Neural progenitor cell (in vitro differentiated cells): ENCODE measurements at places on chromosomes 7 and 10. TPM values are rescaled to one million over a fixed set of nuclear protein-coding genes. Genes with fewer than 3 reads are reported as not detected.
A peak's percentile ranks its signal among the peaks of the same experiment; 100 is the strongest.

DNA sequence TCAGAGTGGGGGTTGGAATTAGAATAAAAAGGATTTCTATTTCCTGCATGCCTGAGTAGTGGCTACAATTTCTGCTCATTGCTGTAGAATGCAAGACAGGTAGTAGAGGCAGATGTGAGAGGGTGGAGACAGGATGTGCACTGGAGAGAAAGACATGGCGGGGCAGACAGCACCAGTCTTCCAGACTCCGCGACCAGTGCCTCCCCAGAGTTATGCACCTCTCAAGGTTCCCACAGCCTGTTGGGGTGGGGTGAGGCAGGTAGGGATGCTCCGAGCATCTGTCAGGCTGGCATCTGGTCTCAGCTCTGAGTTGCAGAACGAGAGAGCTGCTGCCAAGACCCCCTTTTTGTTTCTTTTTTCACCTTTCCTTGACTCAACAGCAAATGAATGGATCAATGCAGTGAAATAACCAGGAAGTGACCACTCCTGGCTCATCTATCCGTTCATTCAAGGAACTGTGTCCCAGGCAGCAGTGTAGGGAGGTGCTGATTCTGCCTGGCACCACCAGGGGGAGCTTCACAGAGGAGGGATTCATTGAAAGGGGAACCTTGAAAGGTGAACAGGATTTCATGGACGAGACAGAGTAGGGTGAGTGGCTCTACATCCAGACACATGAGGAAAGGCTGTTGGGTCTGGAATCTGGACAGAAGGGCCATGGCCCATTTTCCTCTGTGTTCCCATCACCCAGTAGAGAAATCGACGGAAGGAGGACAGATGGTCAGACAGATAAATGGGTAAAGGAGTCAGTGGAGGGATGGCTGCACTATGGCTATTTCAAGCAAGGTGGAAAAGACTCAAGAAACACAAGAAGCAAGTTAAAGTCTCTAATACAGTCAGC, 17.2 kb upstream of the SLC18A3 start:
- DNase-seq: peak; percentile 77
- no peaks in the 10 kb centered on the region for H3K36me3 ChIP-seq
- no peaks in the 10 kb centered on the region for H3K27me3 ChIP-seq
- no peaks in the 10 kb centered on the region for H3K4me1 ChIP-seq
- no peak overlapping the region for H3K27ac ChIP-seq

- peaks cover 14% of the 10 kb centered on the region for H3K4me1 ChIP-seq
- H3K36me3 ChIP-seq: no peaks in the 10 kb centered on the region
- peaks cover 44% of the 10 kb centered on the region for H3K27me3 ChIP-seq
These were observed 2.2 kb downstream of the ANXA11 start for GRCh38 chr10:80202934-80203834.

GRCh38 chr7:134902058-134902457, 84.2 kb upstream of the AGBL3 start:
- no peak overlapping the region for H3K4me3 ChIP-seq
- peaks cover 9% of the 10 kb centered on the region for H3K4me1 ChIP-seq
- DNase-seq: no peak
- no peaks in the 10 kb centered on the region for H3K27me3 ChIP-seq

DNA sequence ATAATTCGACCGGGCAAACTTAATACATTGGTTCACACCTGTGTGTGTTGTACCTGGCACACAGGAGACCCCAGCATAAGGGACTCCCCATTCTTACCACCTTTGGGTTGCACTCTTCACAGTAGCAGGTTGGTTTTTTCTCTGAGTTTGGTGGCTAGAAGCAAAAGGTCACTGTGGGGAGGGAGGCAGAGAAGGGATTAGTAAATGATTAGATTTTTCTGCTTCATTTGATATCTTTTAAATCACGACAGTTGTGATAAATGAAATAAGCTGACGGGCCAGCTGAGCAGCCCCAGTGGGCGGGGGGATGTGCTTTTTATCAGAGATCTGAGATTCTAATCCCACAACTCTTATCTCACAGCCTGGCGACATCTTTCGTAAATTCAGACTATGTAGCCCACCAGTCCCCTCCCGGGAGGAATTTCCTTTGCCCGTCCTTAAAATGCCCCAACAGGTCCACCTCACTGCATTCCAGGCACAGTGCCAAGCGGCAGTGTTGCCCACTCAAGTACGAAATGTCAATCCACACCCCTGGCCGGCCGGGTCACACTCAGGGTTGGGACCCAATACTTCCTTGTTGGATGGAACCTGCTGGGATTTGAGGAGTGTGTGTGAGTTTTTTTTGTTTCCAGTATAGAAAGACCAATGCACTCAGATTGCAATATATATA, 10.5 kb upstream of the KCP start:
- peaks cover 28% of the 10 kb centered on the region for H3K27me3 ChIP-seq
- peak overlapping the region; percentile 6 for H3K4me3 ChIP-seq
- H3K4me1 ChIP-seq: peaks cover 23% of the 10 kb centered on the region
- no peaks in the 10 kb centered on the region for H3K36me3 ChIP-seq

DNA sequence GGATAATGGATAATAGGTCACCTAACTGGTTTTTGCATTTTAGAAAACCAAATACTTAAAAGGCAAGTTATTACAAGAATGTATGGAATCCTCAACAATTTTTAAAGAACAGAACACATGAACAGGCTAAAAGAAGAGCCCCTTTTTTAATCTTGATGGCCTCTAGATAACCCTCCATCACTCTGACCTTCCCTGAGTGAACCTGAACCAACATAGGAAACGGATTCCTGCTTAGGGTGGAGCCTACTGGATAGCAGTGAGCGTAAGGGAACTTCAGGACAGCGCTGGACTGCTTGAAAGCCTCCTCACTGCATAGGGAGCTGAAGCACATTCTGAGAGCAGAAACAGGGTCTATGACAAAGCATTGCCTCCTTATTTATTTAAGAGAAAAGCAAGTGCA, 20.5 kb downstream of the TRPV5 start:
- no peak overlapping the region for H3K27ac ChIP-seq
- no peaks in the 10 kb centered on the region for H3K27me3 ChIP-seq
- H3K4me1 ChIP-seq: no peaks in the 10 kb centered on the region
- DNase-seq: no peak

DNA sequence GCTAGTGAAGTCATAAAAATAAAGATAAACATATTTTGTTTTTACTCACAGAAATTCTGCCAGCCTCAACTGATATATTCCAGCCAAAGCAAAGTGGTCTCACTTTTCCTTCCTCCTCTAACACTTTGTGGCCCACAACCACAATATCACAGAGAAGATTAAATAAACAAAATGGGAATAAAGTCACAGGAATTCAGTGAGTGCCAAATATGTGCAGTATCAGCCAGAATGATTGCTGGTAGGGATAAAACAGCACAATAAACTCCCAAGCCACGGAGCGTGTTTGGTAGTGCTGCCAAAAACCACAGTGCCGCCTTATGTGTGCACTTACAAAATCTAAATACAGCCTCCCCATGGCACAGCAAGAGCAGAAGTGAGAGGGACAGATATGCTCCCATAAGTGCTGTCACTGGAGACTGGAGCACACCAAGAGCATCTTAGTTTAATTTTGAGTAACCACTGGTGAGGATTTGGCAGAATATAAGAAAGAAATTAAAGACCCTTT, 155.8 kb downstream of the POM121L12 start:
- H3K4me3 ChIP-seq: no peak overlapping the region
- H3K27ac ChIP-seq: no peak overlapping the region
- no peaks in the 10 kb centered on the region for H3K4me1 ChIP-seq
- H3K36me3 ChIP-seq: no peaks in the 10 kb centered on the region
- no peak for DNase-seq

GRCh38 chr10:16341637-16342036, 95.2 kb upstream of the PTER start:
- no peak overlapping the region for H3K4me3 ChIP-seq
- no peak overlapping the region for H3K27ac ChIP-seq
- no peaks in the 10 kb centered on the region for H3K27me3 ChIP-seq
- H3K4me1 ChIP-seq: no peaks in the 10 kb centered on the region
- H3K36me3 ChIP-seq: no peaks in the 10 kb centered on the region
- no peak for DNase-seq

- H3K36me3 ChIP-seq: no peaks in the 10 kb centered on the region
- DNase-seq: peak; percentile 85
- H3K27ac ChIP-seq: no peak overlapping the region
These were observed 7.7 kb upstream of the ADGRA1 start for GRCh38 chr10:133079836-133080682.

GRCh38 chr7:45211066-45211465, 53.5 kb downstream of the RAMP3 start:
- H3K27ac ChIP-seq: no peak overlapping the region
- peaks cover 25% of the 10 kb centered on the region for H3K27me3 ChIP-seq
- H3K4me1 ChIP-seq: peaks cover 3% of the 10 kb centered on the region
- no peak for DNase-seq
- no peaks in the 10 kb centered on the region for H3K36me3 ChIP-seq

DNA sequence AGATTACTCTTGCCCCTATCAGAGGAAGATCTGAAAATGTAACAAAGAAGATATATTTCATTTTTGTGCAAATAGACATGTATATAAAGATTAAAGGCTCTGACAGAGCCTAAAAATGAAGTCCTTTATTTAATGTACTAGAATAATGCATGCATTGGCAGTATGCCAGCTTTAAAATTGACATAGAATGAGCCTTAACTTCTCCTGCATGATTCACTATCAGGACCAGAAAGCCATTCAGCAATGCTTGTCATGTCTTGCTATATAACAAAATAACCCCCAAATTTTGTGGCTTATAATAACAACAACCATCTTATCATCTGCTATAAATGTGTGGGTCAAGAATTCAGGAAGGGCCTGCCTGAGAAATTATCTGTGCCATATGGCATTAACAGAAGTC, 411.9 kb downstream of the GRM8 start:
- H3K27me3 ChIP-seq: no peaks in the 10 kb centered on the region
- peaks cover 16% of the 10 kb centered on the region for H3K4me1 ChIP-seq
- H3K27ac ChIP-seq: no peak overlapping the region
- H3K36me3 ChIP-seq: no peaks in the 10 kb centered on the region
- DNase-seq: no peak

DNA sequence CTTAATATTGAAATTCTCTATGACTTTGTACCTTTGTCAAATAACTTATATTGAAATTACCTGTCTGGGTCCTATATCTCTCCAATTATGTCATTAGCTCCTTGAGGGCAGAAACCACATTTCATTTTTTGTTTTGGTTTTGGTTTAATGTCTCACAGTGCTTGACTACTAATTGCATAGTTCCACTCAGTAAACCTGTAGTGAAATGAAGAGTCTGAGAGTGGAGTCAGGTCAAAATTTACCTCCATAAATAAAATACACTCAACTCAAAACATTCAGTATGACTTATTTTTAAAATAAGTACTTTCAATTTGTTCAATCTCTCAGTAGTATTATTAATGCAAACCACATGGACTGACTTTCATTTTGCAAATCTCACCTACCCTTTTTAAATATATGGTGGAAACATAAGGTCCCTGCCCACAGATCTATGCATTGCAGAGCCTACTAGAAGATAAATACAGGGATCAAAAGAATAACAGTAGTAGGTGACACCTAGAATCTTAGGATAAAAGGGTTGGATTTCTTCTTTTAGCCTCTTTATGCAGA, 32.5 kb downstream of the PDE1C start:
- no peaks in the 10 kb centered on the region for H3K4me1 ChIP-seq
- DNase-seq: no peak
- H3K4me3 ChIP-seq: no peak overlapping the region
- no peaks in the 10 kb centered on the region for H3K36me3 ChIP-seq

DNA sequence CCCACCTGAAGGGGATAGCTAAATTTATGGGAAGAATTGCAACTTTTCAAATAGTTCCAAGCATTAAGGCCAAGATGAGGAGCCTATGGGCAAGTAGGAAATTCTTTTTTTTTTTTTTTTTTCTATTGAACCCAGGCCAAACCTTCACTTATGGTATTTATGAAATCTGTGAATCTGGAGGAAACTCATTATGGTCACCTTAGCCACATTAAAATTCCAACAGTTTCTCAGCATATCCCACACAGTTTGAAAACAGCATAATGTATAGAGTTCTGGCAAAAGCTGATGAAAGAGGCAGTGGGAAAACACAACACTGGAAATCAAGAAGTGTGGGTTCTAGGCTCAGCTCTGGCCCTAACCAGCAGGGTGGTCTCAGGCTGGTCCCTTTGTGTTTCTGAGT, 236.9 kb downstream of the PTEN start:
- no peaks in the 10 kb centered on the region for H3K27me3 ChIP-seq
- DNase-seq: no peak
- no peak overlapping the region for H3K27ac ChIP-seq
- no peaks in the 10 kb centered on the region for H3K4me1 ChIP-seq
- no peaks in the 10 kb centered on the region for H3K36me3 ChIP-seq

- no peak overlapping the region for H3K27ac ChIP-seq
- peak overlapping the region; percentile 41 for H3K4me3 ChIP-seq
- peak; percentile 34 for DNase-seq
- H3K36me3 ChIP-seq: no peaks in the 10 kb centered on the region
These were observed 2.5 kb downstream of the NXPH1 start for GRCh38 chr7:8435590-8436545.

DNA sequence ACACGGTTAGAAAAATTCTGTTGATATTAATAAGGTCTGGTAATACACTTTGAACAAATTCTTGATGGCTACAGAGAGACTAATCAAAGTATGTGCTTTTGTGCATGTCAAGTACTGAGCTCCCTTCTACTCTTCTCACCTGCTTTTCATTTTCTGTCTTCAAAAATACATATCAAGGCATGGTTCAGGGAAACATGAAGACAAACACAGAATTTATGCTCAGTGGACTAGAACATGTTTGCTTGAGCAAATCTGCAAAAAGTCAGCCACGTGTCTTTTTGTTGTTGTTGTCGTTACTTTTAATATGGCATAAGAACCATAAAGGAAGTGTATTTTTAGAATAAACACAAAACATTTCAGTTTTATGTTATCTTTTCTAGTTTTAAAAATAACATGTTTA, 21.9 kb downstream of the CDK13 start:
- H3K27ac ChIP-seq: no peak overlapping the region
- H3K4me1 ChIP-seq: no peaks in the 10 kb centered on the region
- no peaks in the 10 kb centered on the region for H3K36me3 ChIP-seq
- DNase-seq: no peak

- no peak overlapping the region for H3K27ac ChIP-seq
- no peak overlapping the region for H3K4me3 ChIP-seq
- peaks cover 13% of the 10 kb centered on the region for H3K4me1 ChIP-seq
- no peaks in the 10 kb centered on the region for H3K27me3 ChIP-seq
These were observed 13.0 kb upstream of the TRPV6 start for GRCh38 chr7:142898377-142899170.

GRCh38 chr7:33926535-33926934, 21.2 kb downstream of the BMPER start:
- no peak overlapping the region for H3K27ac ChIP-seq
- H3K27me3 ChIP-seq: no peaks in the 10 kb centered on the region
- H3K4me3 ChIP-seq: no peak overlapping the region

The CYP2E1 gene
- 0.36 and 0.50 TPM in 2 replicates for total RNA-seq

The PIP4K2A gene
- total RNA-seq: 23.7 and 37.6 TPM in 2 replicates

The RARRES2 gene
- total RNA-seq: 0.19 and 0.43 TPM in 2 replicates

The CPA1 gene
- not detected in 2 replicates for total RNA-seq

The CCZ1B gene
- total RNA-seq: 27.6 and 39.5 TPM in 2 replicates

The DYNC1I1 gene
- total RNA-seq: 0.53 and 0.79 TPM in 2 replicates
